ENCODE measurements at places on chromosomes 16 and 17.
A peak's percentile ranks its signal among the peaks of the same experiment; 100 is the strongest.

GRCh38 chr16:65524997-65525396 lies 403.1 kb upstream of the CDH11 start:
- DNase-seq = no peak

DNA sequence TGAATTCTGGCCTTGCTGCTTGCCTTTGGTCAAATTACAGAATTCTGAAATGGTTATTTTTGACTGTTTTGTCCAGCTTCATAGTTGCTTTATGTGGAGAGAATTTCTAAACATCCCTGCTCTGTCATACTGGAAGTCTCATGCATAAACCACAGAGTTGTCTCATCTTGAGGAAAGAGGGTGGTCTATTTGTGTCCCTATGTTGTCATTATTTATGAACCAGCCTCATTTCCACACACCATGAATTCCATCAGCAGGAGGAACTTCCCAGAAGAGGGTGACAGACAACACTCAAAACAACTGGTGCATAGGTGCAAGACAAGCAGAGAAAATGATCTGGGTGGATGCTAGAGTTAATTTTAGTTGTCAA lies 525.8 kb upstream of the GOT2 start:
- no peak for DNase-seq

- no peak for DNase-seq
Measured at GRCh38 chr17:40553694-40554534, 11.4 kb downstream of the CCR7 start.

DNA sequence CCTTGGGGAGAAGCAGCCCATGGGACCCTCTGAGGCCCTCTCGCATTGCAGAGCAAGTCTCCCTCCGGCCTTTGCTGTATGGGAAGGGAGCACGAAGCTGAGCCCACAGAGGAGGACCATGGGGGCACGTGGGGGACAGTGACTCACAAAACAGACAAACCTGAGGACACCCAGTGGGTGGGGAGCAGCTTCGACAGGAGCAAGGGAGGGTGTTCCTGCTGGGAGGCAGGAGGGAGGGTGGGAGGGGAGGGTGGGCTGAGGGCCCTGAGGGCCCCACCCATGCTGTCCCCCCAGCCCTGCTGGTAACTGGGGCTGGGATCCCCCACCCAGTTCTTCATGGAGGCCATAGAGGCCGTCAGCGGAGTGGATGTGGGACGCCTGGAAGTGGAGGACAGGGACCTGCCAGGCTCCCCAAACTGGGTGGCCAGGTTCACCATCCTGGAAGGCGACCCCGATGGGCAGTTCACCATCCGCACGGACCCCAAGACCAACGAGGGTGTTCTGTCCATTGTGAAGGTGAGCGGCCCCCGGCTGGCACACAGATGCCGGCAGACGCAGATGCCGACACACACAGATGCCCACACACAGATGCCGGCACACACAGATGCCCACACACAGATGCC lies 12.5 kb downstream of the SLC22A31 start:
- DNase-seq = no peak

DNA sequence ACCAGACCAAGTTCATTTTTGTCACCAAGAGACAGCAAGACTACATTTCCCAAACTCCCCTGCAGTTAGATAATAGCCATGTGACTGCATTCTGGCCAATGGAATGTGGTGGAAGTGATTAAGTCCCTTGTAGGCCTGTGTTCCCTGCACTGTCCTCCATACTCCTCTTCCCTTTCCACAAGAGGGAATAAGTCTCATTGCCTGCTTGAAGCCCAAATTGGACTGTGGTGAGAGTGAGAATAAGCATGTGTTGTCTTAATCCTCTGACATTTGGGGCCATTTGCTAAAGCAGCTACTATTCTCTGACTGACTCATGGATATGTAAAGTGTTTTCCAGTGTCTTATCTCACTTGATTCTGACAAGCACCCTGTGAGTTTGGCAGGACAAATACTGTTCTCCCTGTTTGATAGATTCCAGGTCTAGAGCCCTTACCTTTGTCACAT lies 20.7 kb downstream of the PIK3R6 start:
- peak; percentile 4 for DNase-seq

GRCh38 chr16:82881516-82881915 lies 254.7 kb downstream of the CDH13 start:
- no peak for DNase-seq

Data from hematopoietic multipotent progenitor cell treated with erythropoietin and hydrocortisone succinate and interleukin-3 and kit ligand, for 15 days (in vitro differentiated cells).